ENCODE measurements at places on chromosomes 5 and 9.

- DNase-seq: no peak
These were observed 14.7 kb downstream of the KLHL9 start for GRCh38 chr9:21320465-21320864.

GRCh38 chr9:115938479-115938878 lies 215.1 kb upstream of the PAPPA start:
- DNase-seq: no peak

DNA sequence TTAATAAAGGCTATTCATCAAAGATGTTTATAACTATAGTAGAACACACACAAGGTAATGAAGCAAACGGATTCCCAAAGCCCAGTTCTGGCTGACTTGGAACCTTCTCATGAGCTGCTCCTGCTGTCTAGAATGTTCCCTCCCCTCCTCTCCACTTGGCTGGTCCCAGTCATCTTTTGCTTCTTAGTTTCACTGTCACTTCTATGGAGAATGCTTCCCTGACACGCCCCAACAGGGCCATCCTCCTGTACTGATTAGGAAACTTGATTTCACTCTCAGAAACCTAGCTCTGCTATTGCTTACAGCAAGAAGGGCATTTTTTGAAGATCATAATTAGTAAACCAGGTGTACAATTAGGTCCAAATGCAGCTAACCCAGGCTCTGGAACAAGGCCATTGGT lies 3.2 kb upstream of the RAPGEF1 start:
- no peak for DNase-seq

DNA sequence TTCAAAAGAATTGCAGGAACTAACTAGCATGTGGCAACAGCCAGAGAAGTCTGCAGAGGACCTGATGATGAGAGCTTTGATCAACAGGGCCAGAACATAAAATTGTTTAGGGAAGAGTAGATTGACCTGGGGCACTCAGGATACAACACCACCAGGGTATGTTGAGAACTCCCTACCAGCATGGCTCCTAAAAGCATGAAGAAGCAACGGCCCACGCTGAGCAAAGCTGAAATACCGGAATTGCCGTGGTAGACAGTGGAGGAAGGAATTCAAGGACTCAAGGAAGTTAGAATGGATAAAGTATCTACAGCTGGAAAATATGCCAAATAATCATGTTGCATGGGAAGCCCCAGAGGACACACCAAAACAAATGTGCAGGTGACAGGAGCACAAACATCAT lies 31.6 kb downstream of the DROSHA start:
- DNase-seq: no peak

GRCh38 chr5:133670336-133670735 lies 58.0 kb upstream of the FSTL4 start:
- no peak for DNase-seq

DNA sequence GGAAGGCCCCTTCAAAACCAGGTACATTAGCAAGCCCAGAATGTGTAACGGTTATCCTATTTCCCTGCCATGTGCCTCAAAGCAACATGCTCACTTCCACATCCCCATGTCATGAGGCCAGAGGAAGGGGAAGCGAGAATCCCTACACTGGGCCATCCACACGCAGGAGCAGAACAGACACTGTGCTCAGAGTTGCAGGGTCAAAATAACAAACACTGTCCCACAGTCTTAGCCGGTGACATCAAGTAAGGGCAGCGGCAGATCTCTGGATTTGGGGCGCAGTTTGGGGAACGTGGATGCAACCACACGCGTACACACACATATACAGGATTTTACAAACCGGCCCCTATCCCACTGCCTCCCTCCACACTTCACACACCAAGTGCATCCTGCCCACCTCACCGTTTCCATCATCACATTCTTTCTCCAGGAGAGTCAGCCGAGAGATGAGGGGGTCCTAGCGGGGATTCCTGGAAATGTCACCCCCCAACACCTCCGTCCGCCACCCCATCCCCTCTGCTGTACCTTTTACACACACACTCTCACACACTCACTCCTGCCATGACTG lies 776 bp downstream of the APBA1 start:
- no peak for DNase-seq

DNA sequence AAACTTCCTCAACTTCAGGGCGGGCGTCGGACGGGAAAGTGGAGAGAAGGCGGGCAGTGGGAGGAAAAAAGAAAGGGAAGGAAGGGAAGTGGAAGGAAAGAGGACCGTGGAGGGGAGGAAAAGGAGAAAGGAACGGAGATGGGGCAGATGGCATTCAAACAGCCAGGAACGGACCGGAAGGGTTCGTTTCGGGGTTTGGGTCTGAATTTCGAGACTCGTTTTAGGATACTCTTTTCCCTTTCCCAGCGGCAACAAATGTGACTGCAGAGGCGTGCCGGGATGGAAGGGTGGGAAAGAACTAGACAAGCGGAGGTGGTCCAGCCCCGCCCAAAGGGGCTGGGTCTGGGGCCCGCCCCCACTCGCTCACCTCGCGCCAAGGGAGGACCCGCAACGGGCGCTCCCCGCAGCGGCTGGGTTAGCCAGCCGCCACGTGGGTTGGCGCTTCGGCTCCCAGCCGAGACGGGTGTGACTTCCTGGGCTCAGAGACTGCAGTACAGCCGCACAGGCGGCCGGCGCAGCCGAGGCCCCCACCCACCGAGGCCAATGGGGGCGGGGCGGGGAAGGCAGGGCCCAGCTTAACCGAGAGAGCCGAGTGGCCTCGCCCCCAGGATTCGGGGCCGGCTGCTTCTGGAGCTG lies 2.7 kb downstream of the VCAN start:
- DNase-seq: peak; percentile 51

- no peak for DNase-seq
These were observed 214.7 kb downstream of the FBXL17 start for GRCh38 chr5:108167174-108167573.

- DNase-seq: no peak
These were observed 35.8 kb upstream of the SPARC start for GRCh38 chr5:151722546-151722945.

GRCh38 chr5:148981353-148981752 lies 81.5 kb downstream of the SH3TC2 start:
- no peak for DNase-seq

- DNase-seq: no peak
These were observed 84.9 kb upstream of the CCNG1 start for GRCh38 chr5:163352531-163352930.

DNA sequence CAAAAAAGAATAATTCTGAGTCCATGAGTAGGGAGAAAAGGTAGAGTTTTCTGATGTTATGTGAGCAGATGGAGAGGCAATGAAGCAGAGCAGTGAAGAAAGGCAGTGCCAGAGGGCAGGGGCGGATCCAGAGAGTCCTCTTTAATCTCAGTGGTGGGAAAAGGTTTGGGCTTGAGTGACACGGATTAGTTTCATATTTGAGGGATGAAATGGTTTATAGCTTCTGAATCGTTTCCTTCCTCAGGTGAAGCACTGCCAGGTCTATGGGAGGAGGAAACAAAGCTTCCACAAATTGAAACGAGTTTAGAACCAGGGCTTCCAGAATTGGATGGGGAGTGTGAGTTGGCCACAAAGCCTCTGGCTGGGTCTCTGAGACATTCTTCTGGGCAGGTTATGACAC lies 517.0 kb upstream of the PAPPA start:
- DNase-seq: no peak

All from CD4-positive, alpha-beta T cell treated with Interleukin-15 for 1 hour (primary cell).